ENCODE measurements at places on chromosomes 4 and X.

- DNase-seq, result no peak
Observed at GRCh38 chr4:41446981-41447725, 90.8 kb upstream of the LIMCH1 start.

DNA sequence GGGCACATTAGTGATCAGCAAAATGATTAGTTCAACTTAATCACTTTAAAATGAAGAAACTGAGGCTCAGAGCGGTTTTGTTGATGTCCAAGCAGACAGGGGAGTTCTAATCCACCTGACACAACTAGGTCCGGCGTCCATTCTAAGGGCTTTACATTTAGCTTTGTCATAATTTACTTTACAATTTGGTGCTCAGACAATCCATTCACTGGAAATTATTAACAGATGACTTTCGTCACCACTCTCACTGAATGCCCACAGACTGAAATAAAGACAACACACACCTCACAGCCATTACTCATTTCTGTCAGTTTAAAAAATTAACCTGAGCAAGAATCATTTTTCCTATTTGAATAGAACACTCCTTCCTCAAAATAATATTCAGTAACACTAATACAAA lies 10.8 kb downstream of the NR3C2 start:
- DNase-seq, result no peak

DNA sequence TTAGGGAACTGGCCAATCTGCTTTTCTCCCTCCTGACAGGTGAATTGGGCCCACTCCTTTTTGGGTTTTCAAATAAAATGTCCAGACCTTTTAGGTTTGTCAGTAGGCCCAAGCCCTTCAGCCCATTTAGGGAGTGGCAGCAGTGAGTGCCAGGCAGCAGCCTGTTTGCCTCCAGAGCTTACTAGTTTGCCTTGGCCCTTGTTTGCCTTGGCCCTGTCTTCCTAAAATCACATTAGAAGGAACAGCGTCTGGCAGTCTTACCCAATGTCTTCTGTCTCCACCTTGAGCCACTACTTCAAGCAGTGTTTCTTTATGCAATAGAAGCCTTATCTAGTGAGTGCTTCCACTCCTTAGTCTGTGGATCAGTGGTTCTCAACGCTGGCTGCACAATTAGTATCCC lies 117.1 kb downstream of the TMEM164 start:
- DNase-seq, result no peak

- no peak for DNase-seq
Observed at GRCh38 chrX:24566240-24566639, 80.9 kb downstream of the PCYT1B start.

Measured in AG10803 (cell line).